Muscle of leg (tissue), 16 donors: ENCODE measurements at places on chromosomes 1 and 21. TPM values are rescaled to one million over a fixed set of nuclear protein-coding genes. Genes with fewer than 3 reads are reported as not detected.

ARHGEF10L gene
- polyA plus RNA-seq = 19.9 TPM

TMPRSS15 gene
- polyA plus RNA-seq = 0.85 TPM

FAM131C gene
- 0.09 TPM for polyA plus RNA-seq

ASCL5 gene
- 0.31 TPM for polyA plus RNA-seq

RGS1 gene
- 4.7 TPM for polyA plus RNA-seq

CELA2A gene
- polyA plus RNA-seq = not detected

TFAP2E gene
- polyA plus RNA-seq = 0.80 TPM

PIK3R3 gene
- 18.2 TPM for polyA plus RNA-seq

NECTIN4 gene
- 0.43 TPM for polyA plus RNA-seq

S100A2 gene
- 1.4 TPM for polyA plus RNA-seq

TRIM67 gene
- 0.09 TPM for polyA plus RNA-seq

PLA2G2F gene
- polyA plus RNA-seq = not detected

NUAK2 gene
- polyA plus RNA-seq = 0.89 TPM

SPRR2A gene
- not detected for polyA plus RNA-seq

UBL4B gene
- polyA plus RNA-seq = not detected

KIF2C gene
- polyA plus RNA-seq = 16.7 TPM

ZNF697 gene
- polyA plus RNA-seq = 9.7 TPM

EVA1C gene
- polyA plus RNA-seq = 2.9 TPM

TNFSF4 gene
- polyA plus RNA-seq = 2.5 TPM

CA6 gene
- 0.17 TPM for polyA plus RNA-seq

CRP gene
- not detected for polyA plus RNA-seq

LIX1L gene
- 35.9 TPM for polyA plus RNA-seq

MAB21L3 gene
- polyA plus RNA-seq = not detected

ADAMTS1 gene
- 16.5 TPM for polyA plus RNA-seq

HSPB7 gene
- 149 TPM for polyA plus RNA-seq

SPRR2E gene
- not detected for polyA plus RNA-seq

DNAI4 gene
- 2.2 TPM for polyA plus RNA-seq

ANGPTL3 gene
- polyA plus RNA-seq = 0.23 TPM

GPR61 gene
- 1.9 TPM for polyA plus RNA-seq

TRABD2B gene
- 4.4 TPM for polyA plus RNA-seq

CD101 gene
- polyA plus RNA-seq = 5.0 TPM

OLFML2B gene
- 101 TPM for polyA plus RNA-seq

RHBDL2 gene
- 0.66 TPM for polyA plus RNA-seq

FAM43B gene
- 1.5 TPM for polyA plus RNA-seq

SYT11 gene
- 11.9 TPM for polyA plus RNA-seq

IL12RB2 gene
- polyA plus RNA-seq = 1.4 TPM

TP73 gene
- 2.5 TPM for polyA plus RNA-seq

S100A1 gene
- polyA plus RNA-seq = 6.5 TPM

SLC16A4 gene
- polyA plus RNA-seq = 9.3 TPM

TMEM52 gene
- 103 TPM for polyA plus RNA-seq

ARMH1 gene
- 1.5 TPM for polyA plus RNA-seq

CLCA1 gene
- polyA plus RNA-seq = 48.7 TPM

CFHR5 gene
- polyA plus RNA-seq = not detected

FCGR3A gene
- 1.4 TPM for polyA plus RNA-seq

FCER1G gene
- polyA plus RNA-seq = 24.9 TPM

PRKAA2 gene
- 21.8 TPM for polyA plus RNA-seq

SHISAL2A gene
- polyA plus RNA-seq = 2.9 TPM

S100B gene
- polyA plus RNA-seq = 25.4 TPM

ZSWIM5 gene
- polyA plus RNA-seq = 0.49 TPM

KIF26B gene
- 1.0 TPM for polyA plus RNA-seq

PAQR6 gene
- 5.6 TPM for polyA plus RNA-seq

PPT1 gene
- polyA plus RNA-seq = 48.6 TPM

TRIM63 gene
- polyA plus RNA-seq = 59.2 TPM

KLF17 gene
- not detected for polyA plus RNA-seq
